ENCODE measurements at places on chromosomes 6 and 20. TPM values are rescaled to one million over a fixed set of nuclear protein-coding genes. Genes with fewer than 3 reads are reported as not detected.

GRCh38 chr6:158545043-158545966 is 14.6 kb upstream of the TMEM181 start:
- no peak overlapping the region for H3K27ac ChIP-seq
- DNase-seq, result no peak
- peaks cover 9% of the 10 kb centered on the region for H3K27me3 ChIP-seq
- no peaks in the 10 kb centered on the region for H3K36me3 ChIP-seq
- H3K4me3 ChIP-seq, result no peak overlapping the region
- no peaks in the 10 kb centered on the region for H3K4me1 ChIP-seq

- peaks cover 3% of the 10 kb centered on the region for H3K27me3 ChIP-seq
- H3K36me3 ChIP-seq, result peaks cover 2% of the 10 kb centered on the region
- H3K4me1 ChIP-seq, result peaks cover 86% of the 10 kb centered on the region
Observed at GRCh38 chr6:26025894-26026832, 61.1 kb upstream of the HFE start.

- no peak overlapping the region for H3K4me3 ChIP-seq
- peaks cover 5% of the 10 kb centered on the region for H3K4me1 ChIP-seq
- H3K36me3 ChIP-seq, result no peaks in the 10 kb centered on the region
Observed at GRCh38 chr6:168905451-168906090, 348.1 kb downstream of the THBS2 start.

DNA sequence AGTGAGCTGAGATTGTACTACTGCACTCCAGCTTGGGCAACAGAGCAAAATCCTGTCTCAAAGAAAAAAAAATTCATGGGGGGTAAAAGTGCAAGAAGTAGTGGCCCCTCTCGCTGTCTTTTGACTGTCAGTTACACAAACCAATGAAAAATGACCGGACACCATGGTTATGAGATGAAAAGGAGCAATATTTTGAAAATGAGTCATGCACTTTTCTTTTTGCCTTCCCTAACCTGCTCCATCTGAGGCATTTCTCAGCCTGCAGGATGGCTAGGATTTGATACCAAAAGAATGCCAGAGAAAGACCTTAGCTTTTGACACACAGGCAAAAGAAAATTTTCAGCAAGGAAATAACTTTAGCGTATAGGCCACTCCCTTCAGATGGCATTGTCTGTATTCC is 181.7 kb upstream of the ARID1B start:
- no peak overlapping the region for H3K4me3 ChIP-seq
- no peak for DNase-seq
- no peak overlapping the region for H3K27ac ChIP-seq
- peaks cover 6% of the 10 kb centered on the region for H3K27me3 ChIP-seq
- no peaks in the 10 kb centered on the region for H3K36me3 ChIP-seq
- no peaks in the 10 kb centered on the region for H3K4me1 ChIP-seq

- H3K36me3 ChIP-seq, result no peaks in the 10 kb centered on the region
- no peaks in the 10 kb centered on the region for H3K4me1 ChIP-seq
- H3K27ac ChIP-seq, result no peak overlapping the region
- no peaks in the 10 kb centered on the region for H3K27me3 ChIP-seq
- DNase-seq, result no peak
- no peak overlapping the region for H3K4me3 ChIP-seq
Observed at GRCh38 chr20:33181482-33182093, 13.6 kb downstream of the BPIFA2 start.

DNA sequence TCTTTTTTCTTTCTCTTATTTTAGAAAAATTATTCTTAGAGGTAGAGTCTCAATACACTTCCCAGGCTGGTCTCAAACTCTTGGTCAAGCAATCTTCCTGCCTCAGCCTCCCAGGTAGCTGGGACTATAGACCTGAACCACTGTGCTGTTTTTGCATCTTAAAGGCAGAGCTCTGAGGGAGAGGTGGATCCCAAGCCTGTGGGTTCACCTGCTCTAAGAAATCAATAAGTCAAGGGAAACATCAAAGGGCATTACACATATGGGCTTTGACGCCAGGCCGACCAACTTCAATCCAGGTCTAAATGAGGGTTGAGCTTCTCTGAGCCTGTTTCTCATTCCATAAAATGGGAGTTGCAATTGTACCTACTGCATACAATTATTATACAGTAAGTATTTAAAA is 223.9 kb downstream of the LY86 start:
- no peak overlapping the region for H3K27ac ChIP-seq
- DNase-seq, result no peak
- peaks cover 27% of the 10 kb centered on the region for H3K4me1 ChIP-seq
- H3K36me3 ChIP-seq, result no peaks in the 10 kb centered on the region

GRCh38 chr20:43295781-43296180 is 106.1 kb upstream of the PTPRT start:
- H3K27ac ChIP-seq, result no peak overlapping the region
- DNase-seq, result no peak
- H3K4me1 ChIP-seq, result no peaks in the 10 kb centered on the region
- H3K27me3 ChIP-seq, result no peaks in the 10 kb centered on the region
- H3K36me3 ChIP-seq, result no peaks in the 10 kb centered on the region
- H3K4me3 ChIP-seq, result no peak overlapping the region

- DNase-seq, result no peak
- H3K36me3 ChIP-seq, result no peaks in the 10 kb centered on the region
- H3K27me3 ChIP-seq, result peaks cover 9% of the 10 kb centered on the region
- no peak overlapping the region for H3K4me3 ChIP-seq
- H3K4me1 ChIP-seq, result no peaks in the 10 kb centered on the region
Observed at GRCh38 chr6:159582736-159583135, 110.3 kb downstream of the SOD2 start.

DNA sequence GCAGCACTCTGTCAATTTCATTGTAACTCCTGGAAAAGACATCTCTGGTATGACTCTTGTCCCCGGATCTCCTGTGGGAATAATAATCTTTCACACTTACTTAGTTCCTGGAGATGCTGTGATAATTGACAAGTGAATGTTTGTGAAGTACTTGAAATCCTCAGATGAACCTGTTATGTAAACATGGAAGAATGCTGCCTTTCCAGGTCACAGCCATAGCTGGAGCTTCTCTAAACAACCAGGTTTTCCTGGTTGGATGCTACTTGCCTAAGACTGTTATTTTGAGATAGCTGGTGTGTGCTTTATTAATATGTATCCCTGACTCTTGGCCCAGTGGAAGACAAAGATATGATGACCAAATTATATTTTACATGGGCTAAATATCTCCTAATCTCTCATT is 228.6 kb downstream of the KCNQ5 start:
- DNase-seq, result no peak
- H3K27ac ChIP-seq, result no peak overlapping the region
- H3K27me3 ChIP-seq, result no peaks in the 10 kb centered on the region

GRCh38 chr6:111992851-111993250 is 61.1 kb upstream of the CCN6 start:
- H3K36me3 ChIP-seq, result peaks cover 8% of the 10 kb centered on the region
- H3K4me3 ChIP-seq, result no peak overlapping the region
- H3K27ac ChIP-seq, result peak overlapping the region; percentile 81
- peaks cover 76% of the 10 kb centered on the region for H3K4me1 ChIP-seq
- DNase-seq, result peak; percentile 48
- H3K27me3 ChIP-seq, result no peaks in the 10 kb centered on the region

DNA sequence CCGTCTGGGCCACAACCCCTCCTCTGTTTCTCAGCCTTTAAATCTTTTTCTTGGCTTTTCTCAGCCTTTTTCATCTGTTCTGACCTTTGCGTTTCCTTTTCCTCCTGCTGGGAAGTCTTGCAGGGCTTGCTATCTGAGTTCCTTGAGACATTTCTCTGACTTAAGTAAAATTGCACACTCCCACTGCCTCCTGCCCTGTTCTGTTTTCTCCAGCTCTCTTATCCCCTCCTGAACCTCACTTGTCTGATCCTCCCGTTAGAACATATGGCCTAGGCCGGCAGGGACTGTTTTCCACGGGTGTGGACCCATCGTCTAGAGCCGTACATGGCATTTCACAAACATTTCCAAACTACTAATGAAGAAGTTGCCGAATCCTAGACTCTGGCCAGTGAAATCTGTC is 63.0 kb downstream of the ARID1B start:
- no peak overlapping the region for H3K27ac ChIP-seq
- DNase-seq, result no peak
- H3K36me3 ChIP-seq, result peaks cover 13% of the 10 kb centered on the region

DNA sequence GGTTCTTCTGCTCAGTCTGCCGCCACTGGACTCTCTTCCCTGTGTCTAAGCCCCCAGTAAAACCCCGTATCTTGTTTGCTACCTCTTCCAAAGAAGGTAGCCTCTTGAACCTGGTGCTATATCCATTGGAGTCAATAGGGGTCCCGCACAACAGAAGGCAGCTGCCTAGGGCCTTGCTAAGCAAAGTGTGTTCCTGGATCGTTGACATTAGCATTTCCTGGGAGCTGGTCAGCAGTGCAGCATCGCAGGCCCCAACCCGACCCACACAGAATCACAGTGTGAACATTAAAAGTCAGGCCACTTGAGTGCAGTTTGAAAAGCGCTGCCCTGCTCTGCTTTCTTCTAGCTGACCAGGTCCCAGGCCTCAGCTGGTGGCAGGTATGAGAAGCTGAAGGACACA is 2.9 kb downstream of the ADA start:
- peak overlapping the region; percentile 90 for H3K4me3 ChIP-seq
- H3K4me1 ChIP-seq, result peaks cover 81% of the 10 kb centered on the region
- peaks cover 45% of the 10 kb centered on the region for H3K36me3 ChIP-seq

GRCh38 chr20:60091861-60092260 is 133.6 kb downstream of the CDH26 start:
- H3K4me1 ChIP-seq, result peaks cover 2% of the 10 kb centered on the region
- peaks cover 19% of the 10 kb centered on the region for H3K27me3 ChIP-seq
- H3K27ac ChIP-seq, result no peak overlapping the region
- no peaks in the 10 kb centered on the region for H3K36me3 ChIP-seq

GRCh38 chr6:90457867-90458259 is 129.0 kb downstream of the MAP3K7 start:
- H3K27me3 ChIP-seq, result no peaks in the 10 kb centered on the region
- H3K4me1 ChIP-seq, result peaks cover 68% of the 10 kb centered on the region
- peak overlapping the region; percentile 71 for H3K4me3 ChIP-seq
- no peak for DNase-seq
- peaks cover 28% of the 10 kb centered on the region for H3K36me3 ChIP-seq

DNA sequence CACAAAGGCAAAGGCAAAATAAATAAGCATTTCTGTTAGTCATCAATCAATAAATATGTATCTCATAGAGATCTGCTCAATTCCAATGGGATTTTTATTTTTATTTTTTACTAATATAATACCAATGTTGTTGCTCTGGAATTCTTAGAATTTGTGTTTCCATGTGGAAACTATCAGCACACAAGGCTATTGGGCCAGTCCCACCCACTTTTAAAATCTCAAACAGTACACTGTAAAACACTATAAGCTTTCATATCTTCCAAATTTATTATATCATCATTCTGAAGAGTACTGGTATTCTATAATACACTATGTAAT is 563.8 kb upstream of the MARCKS start:
- no peak overlapping the region for H3K27ac ChIP-seq
- no peak overlapping the region for H3K4me3 ChIP-seq
- no peaks in the 10 kb centered on the region for H3K36me3 ChIP-seq
- H3K27me3 ChIP-seq, result no peaks in the 10 kb centered on the region
- DNase-seq, result no peak

GRCh38 chr6:157760589-157761330 is 62.3 kb upstream of the SNX9 start:
- H3K4me3 ChIP-seq, result no peak overlapping the region
- H3K36me3 ChIP-seq, result no peaks in the 10 kb centered on the region
- no peak for DNase-seq
- peaks cover 70% of the 10 kb centered on the region for H3K4me1 ChIP-seq
- H3K27ac ChIP-seq, result peak overlapping the region; percentile 62
- H3K27me3 ChIP-seq, result peaks cover 37% of the 10 kb centered on the region

DNA sequence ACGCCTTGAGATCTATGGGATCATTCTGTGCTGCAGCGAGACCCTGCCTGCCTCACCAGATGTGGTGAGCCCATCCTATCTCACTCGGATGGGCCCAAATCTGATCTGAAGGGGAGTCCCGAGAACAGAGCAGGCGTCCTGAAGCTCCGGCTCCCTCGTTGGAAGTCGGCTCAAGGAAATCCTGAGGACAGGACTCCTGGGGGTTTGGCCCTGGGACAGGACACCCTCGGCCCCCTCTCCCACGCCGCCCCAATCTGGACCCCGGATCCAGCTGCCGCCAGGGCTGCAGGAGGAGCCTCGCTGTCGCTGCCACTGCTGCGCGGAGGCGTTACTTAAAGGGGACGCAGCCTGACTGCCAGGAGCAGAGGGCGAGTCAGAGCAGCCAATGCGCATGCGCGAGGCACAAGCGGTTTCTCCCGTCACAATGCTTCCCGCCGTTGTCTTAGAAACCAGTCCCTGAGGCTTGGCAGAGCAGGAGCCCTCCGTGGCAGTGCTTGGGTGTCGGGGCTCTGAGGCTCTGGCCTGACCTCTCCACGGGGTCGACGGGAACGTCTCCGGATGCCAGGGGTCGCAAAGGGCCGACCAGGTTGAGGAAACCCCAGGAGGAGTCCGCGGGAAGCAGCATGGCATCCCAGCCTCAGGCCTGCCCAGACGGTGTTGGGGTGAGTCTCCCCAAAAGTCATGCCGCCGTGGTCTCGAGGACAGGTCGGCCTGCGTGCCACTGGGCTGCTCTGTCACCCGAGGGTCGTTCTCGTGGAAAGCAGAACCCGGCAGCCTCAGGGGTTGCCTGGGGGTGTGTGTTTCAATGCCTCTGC is 1567.8 kb upstream of the DEFB115 start:
- no peaks in the 10 kb centered on the region for H3K36me3 ChIP-seq
- no peaks in the 10 kb centered on the region for H3K27me3 ChIP-seq
- no peak overlapping the region for H3K4me3 ChIP-seq
- no peaks in the 10 kb centered on the region for H3K4me1 ChIP-seq
- H3K27ac ChIP-seq, result peak overlapping the region; percentile 9
- DNase-seq, result peak; percentile 19

GRCh38 chr6:885051-885590 is 192.2 kb upstream of the EXOC2 start:
- DNase-seq, result no peak
- H3K4me1 ChIP-seq, result peaks cover 19% of the 10 kb centered on the region
- H3K4me3 ChIP-seq, result no peak overlapping the region
- peak overlapping the region; percentile 2 for H3K27ac ChIP-seq
- H3K27me3 ChIP-seq, result peaks cover 11% of the 10 kb centered on the region

DNA sequence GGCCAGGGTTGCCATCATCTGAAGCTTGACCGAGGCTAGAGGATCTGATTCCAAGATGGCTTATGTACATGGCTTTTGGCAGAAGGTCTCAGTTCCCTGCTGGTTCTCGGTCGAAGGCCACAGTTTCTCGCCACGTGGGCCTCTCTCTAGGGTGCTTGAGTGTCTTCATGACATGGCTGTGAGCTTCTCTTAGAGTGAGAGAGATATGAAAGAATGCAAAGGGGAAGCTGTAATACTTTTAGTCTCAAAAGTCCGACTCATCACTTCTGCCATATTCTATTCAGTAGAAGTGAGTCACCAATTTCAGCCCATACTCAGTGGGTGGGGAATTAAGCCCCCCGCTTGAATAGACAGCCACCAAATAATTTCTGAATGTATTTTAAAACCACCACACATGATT is 94.2 kb downstream of the UTRN start:
- no peaks in the 10 kb centered on the region for H3K27me3 ChIP-seq
- no peak overlapping the region for H3K27ac ChIP-seq
- H3K4me1 ChIP-seq, result peaks cover 31% of the 10 kb centered on the region
- DNase-seq, result no peak
- peaks cover 59% of the 10 kb centered on the region for H3K36me3 ChIP-seq
- H3K4me3 ChIP-seq, result no peak overlapping the region

WFDC5 gene
- not detected for total RNA-seq

USP49 gene
- 7.0 TPM for total RNA-seq

FAM217A gene
- not detected for total RNA-seq

CNR1 gene
- not detected for total RNA-seq

MDC1 gene
- total RNA-seq, result 46.8 TPM

CCN6 gene
- total RNA-seq, result not detected

MAFB gene
- total RNA-seq, result not detected

F13A1 gene
- total RNA-seq, result not detected

BPIFB4 gene
- total RNA-seq, result not detected

TMEM217 gene
- 0.92 TPM for total RNA-seq

HSPA1L gene
- total RNA-seq, result 3.3 TPM

All from activated CD4-positive, alpha-beta T cell treated with anti-CD3 and anti-CD28 coated beads, Interleukin-2, amount 10 ng/mL, durations not matched to agents 7 days and 5 days (primary cell).